ENCODE measurements at places on chromosomes 12 and 14. TPM values are rescaled to one million over a fixed set of nuclear protein-coding genes. Genes with fewer than 3 reads are reported as not detected.

- H3K4me3 ChIP-seq: no peak overlapping the region
- no peaks in the 10 kb centered on the region for H3K36me3 ChIP-seq
- no peak overlapping the region for H3K27ac ChIP-seq
- H3K27me3 ChIP-seq: no peaks in the 10 kb centered on the region
- no peak for DNase-seq
Measured at GRCh38 chr12:78191611-78192010, 360.9 kb downstream of the NAV3 start.

The BMP4 gene
- total RNA-seq: 0.60 TPM

DNA sequence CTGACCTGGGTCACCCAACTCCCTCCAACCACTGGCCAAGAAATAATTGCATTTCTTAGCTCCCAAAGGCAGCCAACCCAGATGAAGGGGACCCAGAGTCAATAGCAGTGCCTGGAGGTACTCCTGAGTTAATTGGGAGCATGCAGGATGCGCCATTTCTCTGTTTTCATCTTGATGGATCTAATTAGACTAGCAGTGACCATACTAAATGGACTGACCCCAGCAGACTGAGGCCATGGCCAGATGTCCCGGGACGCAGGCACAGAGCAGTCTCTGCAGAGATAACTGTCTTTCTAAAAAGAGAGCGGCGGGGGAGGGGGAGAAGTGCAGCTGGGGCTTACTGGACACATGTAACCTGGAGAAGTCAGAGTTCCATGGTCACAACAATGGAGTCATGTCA is 53.2 kb upstream of the CMKLR1 start:
- peaks cover 3% of the 10 kb centered on the region for H3K27me3 ChIP-seq
- no peak overlapping the region for H3K4me3 ChIP-seq
- no peak overlapping the region for H3K27ac ChIP-seq

The CEBPE gene
- total RNA-seq: 0.98 TPM

DNA sequence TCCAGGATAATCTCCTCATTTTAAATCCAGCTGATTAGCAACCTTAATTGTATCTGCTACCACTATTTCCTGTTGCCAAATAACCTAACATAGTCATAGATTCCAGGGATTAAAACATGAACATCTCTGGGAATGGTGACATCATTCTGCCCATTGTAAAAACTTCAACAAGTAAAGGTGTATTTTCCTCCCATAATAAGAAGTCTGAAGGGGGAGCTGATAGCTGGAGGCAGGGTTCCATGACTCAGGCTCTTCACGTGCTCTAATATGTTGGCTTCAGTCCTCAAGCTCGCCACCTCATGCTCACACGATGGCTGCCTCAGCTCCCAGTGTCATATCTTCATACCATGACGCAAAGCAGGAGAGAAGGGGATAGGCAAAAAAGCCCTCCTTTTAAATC is 172.0 kb upstream of the VASH1 start:
- peaks cover under 1% of the 10 kb centered on the region for H3K27me3 ChIP-seq
- no peak for DNase-seq
- H3K36me3 ChIP-seq: no peaks in the 10 kb centered on the region
- H3K27ac ChIP-seq: no peak overlapping the region

- H3K27ac ChIP-seq: no peak overlapping the region
- no peak for DNase-seq
- no peaks in the 10 kb centered on the region for H3K27me3 ChIP-seq
- H3K4me1 ChIP-seq: peaks cover 4% of the 10 kb centered on the region
- H3K4me3 ChIP-seq: no peak overlapping the region
Measured at GRCh38 chr12:57793920-57794319, 11.3 kb downstream of the TSFM start.

- DNase-seq: no peak
- no peak overlapping the region for H3K4me3 ChIP-seq
- H3K4me1 ChIP-seq: no peaks in the 10 kb centered on the region
- H3K36me3 ChIP-seq: no peaks in the 10 kb centered on the region
Measured at GRCh38 chr12:84826925-84827324, 85.7 kb downstream of the SLC6A15 start.

The OR4E2 gene
- total RNA-seq: not detected

The GPRC5D gene
- 0.22 TPM for total RNA-seq

DNA sequence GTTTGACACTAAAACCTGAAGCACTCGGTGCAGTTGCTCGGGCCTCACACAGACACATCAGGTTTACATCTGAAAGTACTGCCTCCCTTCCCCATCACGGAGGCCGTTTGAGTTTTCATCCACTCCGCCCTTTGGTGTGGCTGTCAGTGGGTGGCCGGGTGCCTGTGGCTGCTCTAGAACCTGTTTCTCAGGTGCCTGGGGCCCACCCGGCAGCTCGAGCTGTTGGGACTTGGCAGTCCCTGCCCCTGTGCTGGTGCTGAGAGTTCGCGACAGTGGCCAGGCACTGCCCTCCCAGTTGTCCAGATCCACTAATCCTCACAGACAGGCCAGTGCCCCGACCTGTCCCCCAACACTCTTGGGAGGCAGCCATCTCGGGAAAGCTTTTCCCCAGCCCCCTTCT is 22.4 kb downstream of the XRCC3 start:
- H3K4me3 ChIP-seq: no peak overlapping the region
- no peaks in the 10 kb centered on the region for H3K27me3 ChIP-seq
- no peak overlapping the region for H3K27ac ChIP-seq

DNA sequence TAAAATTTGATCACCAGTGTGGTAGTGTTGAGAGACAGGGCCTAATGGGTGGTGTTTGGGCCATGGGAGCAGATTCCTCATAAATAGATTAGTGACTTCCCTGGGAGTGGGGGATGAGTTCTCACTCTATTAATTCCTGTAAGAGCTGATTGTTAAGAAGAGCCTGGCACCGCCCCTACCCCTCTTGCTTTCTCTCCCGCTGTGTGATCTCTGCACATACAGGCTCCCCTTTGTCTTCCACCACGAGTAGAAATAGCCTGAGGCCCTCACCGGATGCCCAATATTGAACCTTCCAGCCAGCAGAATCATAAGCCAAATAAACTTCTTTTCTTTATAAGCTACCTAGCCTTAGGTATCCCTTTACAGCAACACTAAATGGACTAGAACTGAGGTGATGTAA is 31.9 kb upstream of the CAND1 start:
- H3K27me3 ChIP-seq: peaks cover 4% of the 10 kb centered on the region
- no peak overlapping the region for H3K27ac ChIP-seq
- H3K4me3 ChIP-seq: no peak overlapping the region
- no peaks in the 10 kb centered on the region for H3K4me1 ChIP-seq
- H3K36me3 ChIP-seq: no peaks in the 10 kb centered on the region

DNA sequence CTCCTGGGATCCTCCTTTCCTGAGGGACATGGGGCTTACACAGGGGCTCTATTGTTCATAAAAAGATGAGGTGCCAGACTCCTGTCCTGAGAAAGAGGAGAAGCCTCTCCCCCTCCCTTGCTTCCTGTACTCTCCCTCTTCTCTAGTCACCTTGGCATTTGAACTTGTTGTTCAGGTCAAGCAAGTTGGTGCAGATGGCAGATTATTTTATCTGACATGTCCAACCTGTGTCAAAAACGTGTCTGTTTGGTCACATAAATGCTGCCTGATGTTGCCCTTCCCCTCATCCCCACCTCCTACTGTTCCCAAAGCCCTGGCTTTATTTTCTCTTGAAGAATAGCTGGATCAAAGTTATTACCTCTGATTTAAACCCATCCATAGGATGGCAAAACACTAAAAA is 154.8 kb downstream of the TMX1 start:
- DNase-seq: no peak
- H3K27ac ChIP-seq: no peak overlapping the region
- H3K27me3 ChIP-seq: peaks cover 10% of the 10 kb centered on the region
- H3K36me3 ChIP-seq: no peaks in the 10 kb centered on the region
- no peaks in the 10 kb centered on the region for H3K4me1 ChIP-seq

- H3K4me1 ChIP-seq: peaks cover 12% of the 10 kb centered on the region
- H3K36me3 ChIP-seq: no peaks in the 10 kb centered on the region
- peak; percentile 40 for DNase-seq
- peak within 1 kb of the TSS; percentile 58 for H3K4me3 ChIP-seq
Measured at GRCh38 chr14:104865081-104865630, at the start of gene CEP170B. CEP170B (plus strand) TSS chr14:104865268; CDS start chr14:104868451, 3,183 bp downstream.

DNA sequence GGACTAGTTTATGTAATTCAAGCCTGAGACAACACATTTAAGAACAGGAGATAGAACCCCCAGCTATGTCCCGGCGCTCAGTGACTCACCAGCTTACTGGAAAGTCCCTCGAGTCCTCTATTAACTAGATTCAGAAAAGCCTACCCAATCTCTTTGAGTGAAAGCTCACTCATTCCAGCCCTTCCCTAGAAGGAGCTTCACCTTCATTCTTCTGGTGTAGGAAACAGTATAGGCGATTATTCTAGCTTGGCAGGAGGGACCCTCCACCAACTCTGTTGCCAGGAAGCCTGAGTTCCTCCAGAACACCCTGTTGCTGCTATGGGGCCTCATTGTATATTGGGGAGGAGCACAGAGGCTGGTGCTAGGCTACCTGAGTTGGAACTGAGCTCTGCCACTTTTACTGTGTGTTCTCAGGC is 57.2 kb upstream of the AEBP2 start:
- H3K27me3 ChIP-seq: no peaks in the 10 kb centered on the region
- no peaks in the 10 kb centered on the region for H3K4me1 ChIP-seq
- no peak for DNase-seq

GRCh38 chr12:11839091-11839641 is 189.7 kb downstream of the ETV6 start:
- H3K36me3 ChIP-seq: peaks cover 50% of the 10 kb centered on the region
- no peak overlapping the region for H3K27ac ChIP-seq
- H3K4me1 ChIP-seq: peaks cover 15% of the 10 kb centered on the region
- no peak overlapping the region for H3K4me3 ChIP-seq
- no peaks in the 10 kb centered on the region for H3K27me3 ChIP-seq

- H3K4me1 ChIP-seq: no peaks in the 10 kb centered on the region
- no peak for DNase-seq
- H3K27me3 ChIP-seq: no peaks in the 10 kb centered on the region
- peaks cover 24% of the 10 kb centered on the region for H3K36me3 ChIP-seq
- no peak overlapping the region for H3K27ac ChIP-seq
Measured at GRCh38 chr14:77674931-77675330, 32.9 kb downstream of the ALKBH1 start.

DNA sequence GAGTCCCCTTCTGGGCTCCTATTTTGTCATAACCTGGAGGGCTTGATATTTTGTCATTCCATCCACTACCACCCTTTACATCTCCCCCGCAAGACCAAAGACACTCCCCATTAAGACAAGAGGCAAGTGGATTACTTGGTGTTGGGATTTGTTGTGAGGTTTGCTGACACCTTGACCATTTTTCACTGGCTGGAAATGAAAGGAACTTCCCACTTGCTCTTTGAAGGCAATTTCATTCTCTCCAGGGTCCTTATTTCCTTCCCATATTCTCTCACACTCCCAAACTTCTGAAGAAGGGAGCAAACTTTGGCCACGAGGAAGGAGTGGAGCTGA is 14.9 kb downstream of the AGAP2 start:
- no peak for DNase-seq
- H3K4me3 ChIP-seq: no peak overlapping the region
- no peaks in the 10 kb centered on the region for H3K27me3 ChIP-seq

The KLRK1 gene
- 0.12 TPM for total RNA-seq

GRCh38 chr12:6532927-6533652 is 1.2 kb upstream of the GAPDH start:
- peak overlapping the region; percentile 98 for H3K27ac ChIP-seq
- peaks cover 76% of the 10 kb centered on the region for H3K36me3 ChIP-seq
- H3K4me1 ChIP-seq: peaks cover 44% of the 10 kb centered on the region
- no peaks in the 10 kb centered on the region for H3K27me3 ChIP-seq
- peak; percentile 39 for DNase-seq

GRCh38 chr12:57694459-57695019 is 607 bp downstream of the OS9 start:
- H3K36me3 ChIP-seq: peaks cover 39% of the 10 kb centered on the region
- H3K4me1 ChIP-seq: peaks cover 5% of the 10 kb centered on the region
- DNase-seq: peak; percentile 7
- no peak overlapping the region for H3K4me3 ChIP-seq
- H3K27me3 ChIP-seq: peaks cover 16% of the 10 kb centered on the region
- no peak overlapping the region for H3K27ac ChIP-seq
